Activated CD8-positive, alpha-beta T cell treated with anti-CD3 and anti-CD28 coated beads, Interleukin-2, amount 10 ng/mL, durations not matched to agents 7 days and 5 days (primary cell): ENCODE measurements at places on chromosomes 5 and 9. TPM values are rescaled to one million over a fixed set of nuclear protein-coding genes. Genes with fewer than 3 reads are reported as not detected.

DNA sequence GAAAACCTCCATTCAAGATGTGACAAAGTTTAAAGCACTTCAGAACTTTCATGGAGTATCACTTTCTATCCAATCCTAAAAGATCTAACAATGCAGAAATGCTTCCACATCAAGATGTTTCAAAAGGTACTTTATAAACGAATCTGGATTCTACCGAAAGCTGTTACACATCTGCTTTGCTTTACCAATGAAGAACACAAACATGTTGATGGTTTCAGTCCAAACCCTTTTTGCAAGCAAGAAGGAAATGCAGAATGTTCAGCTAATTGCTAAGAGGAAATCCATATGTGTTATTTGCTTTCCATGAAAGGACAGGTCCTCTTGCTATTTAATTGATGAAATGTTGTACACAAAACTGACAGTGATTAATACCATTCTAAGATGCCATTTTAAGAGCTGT, 419.6 kb downstream of the EFNA5 start:
- no peaks in the 10 kb centered on the region for H3K27me3 ChIP-seq
- no peaks in the 10 kb centered on the region for H3K4me1 ChIP-seq
- no peak for DNase-seq
- no peaks in the 10 kb centered on the region for H3K36me3 ChIP-seq
- no peak overlapping the region for H3K4me3 ChIP-seq

DNA sequence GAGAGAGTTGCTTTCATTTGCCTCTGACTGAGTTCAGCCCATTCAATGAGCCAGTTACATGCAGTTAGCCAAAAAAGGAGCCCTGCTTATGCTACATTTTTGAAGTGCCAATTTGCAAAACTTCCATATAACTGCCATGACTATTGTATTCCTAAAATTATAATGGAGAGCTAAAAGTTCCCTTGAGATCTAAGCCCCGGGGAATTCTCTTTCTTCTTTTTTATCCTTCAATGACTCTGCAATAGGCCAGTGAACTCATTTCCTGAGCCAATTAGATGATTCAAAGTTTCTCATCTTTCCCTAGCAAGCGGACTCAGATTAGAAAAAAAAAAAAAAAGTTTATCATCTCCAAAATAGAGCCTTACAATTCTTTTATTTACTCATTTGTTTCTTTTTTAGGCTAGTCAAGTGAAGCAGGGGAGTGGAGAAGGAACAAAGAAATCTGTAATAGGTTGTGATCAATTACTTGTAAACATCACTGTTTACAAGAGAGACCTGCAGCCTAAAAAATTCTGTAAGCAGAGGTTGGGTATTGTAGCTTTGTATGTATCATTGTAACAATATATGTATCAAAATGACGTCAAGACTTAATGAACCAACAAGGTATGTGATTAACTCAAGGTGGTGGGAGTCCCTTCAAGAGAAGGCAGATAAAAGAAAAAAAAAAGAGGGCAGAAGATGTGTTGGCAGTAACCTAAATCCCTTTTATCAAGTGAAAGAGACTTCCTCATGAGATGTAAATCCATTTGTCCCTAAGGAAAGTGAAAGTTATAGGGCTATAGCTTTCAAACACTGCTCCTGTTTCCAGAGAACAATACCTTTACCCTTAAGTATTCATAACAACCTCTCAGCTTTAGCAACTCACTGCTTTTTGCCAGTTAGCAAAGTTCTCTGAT, 48.7 kb upstream of the HOMER1 start:
- no peak overlapping the region for H3K4me3 ChIP-seq
- peaks cover 22% of the 10 kb centered on the region for H3K36me3 ChIP-seq
- H3K27ac ChIP-seq: peak overlapping the region; percentile 53
- peaks cover 36% of the 10 kb centered on the region for H3K4me1 ChIP-seq
- no peak for DNase-seq
- H3K27me3 ChIP-seq: no peaks in the 10 kb centered on the region

GRCh38 chr5:143140492-143141203, 262.8 kb downstream of the NR3C1 start:
- no peak for DNase-seq
- H3K27me3 ChIP-seq: no peaks in the 10 kb centered on the region
- H3K27ac ChIP-seq: no peak overlapping the region

DNA sequence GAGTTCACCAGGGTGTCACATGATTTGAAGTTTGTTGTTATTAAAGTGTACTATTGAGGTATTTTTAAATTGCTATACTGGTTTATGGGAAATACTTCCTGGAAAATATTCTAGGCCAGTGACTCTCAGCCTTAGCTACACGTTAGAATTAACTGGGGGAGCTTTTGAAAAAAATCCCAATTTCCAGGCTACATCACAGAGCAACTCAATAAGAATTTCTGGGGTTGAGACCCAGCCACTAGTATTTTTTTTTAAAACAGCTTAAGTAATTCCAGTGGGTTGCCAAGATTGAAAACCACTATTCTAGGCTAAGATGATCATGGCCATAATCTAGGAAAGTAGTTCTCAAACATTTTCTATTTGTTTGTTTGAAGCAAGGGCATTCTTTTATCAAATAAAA, 142.9 kb upstream of the GRIA1 start:
- no peaks in the 10 kb centered on the region for H3K36me3 ChIP-seq
- peaks cover 26% of the 10 kb centered on the region for H3K27me3 ChIP-seq
- H3K4me1 ChIP-seq: peaks cover 5% of the 10 kb centered on the region

GRCh38 chr5:144203750-144204596, 33.3 kb downstream of the KCTD16 start:
- no peaks in the 10 kb centered on the region for H3K4me1 ChIP-seq
- H3K27me3 ChIP-seq: peaks cover 55% of the 10 kb centered on the region
- H3K4me3 ChIP-seq: no peak overlapping the region
- no peaks in the 10 kb centered on the region for H3K36me3 ChIP-seq
- H3K27ac ChIP-seq: no peak overlapping the region
- peak; percentile 56 for DNase-seq

DNA sequence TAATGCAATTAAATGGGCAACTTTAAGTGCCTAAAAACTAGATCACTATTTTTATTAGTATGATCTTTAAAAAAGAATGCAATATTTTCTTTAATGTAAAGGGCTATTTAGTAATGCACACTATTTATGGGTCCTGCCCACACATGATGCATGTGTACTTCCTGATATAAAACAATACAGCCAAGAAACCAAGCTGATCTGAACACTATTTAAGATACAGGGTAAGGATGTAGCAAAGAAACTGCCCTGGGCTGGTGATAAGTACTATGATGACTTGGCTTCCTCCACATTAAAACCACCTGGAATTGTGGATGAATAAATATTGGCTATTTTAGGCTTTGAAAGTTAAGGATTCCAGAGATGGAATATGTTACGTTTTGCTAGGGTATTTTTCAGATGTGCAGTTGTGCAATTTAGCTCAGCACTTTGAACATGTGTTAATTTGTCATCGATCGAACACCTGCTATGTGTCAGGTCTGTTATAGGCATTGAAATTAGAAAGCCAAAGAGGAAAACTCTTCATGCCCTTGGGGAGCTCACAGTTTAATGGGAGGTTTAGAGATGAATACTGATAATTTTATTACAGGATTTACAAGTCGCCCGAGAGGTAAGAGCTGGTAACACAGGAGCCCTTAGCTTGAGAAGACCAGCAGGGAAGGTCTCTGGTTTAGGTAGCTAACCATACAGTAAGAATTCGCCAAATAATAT, 276.7 kb downstream of the PLK2 start:
- DNase-seq: no peak
- H3K4me1 ChIP-seq: no peaks in the 10 kb centered on the region
- H3K36me3 ChIP-seq: no peaks in the 10 kb centered on the region
- H3K27me3 ChIP-seq: no peaks in the 10 kb centered on the region

DNA sequence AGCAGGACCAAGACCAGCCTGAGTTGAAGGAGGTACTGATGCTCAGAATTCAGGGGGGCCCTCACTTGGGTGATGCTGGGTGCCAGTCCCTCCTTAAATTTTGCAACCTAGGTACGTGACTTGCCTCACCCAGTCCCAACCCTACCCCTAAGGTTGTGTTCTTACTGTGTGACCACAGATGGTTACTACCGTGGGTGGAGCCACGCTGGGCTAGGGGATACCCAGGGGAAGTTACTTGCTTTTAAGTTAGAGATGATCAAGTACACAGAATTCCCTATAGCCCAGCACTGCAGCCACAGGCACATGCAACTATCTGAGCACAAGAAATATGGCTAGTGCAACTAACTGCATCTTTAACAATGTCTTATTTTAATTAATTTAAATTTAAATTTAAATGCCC, 32.9 kb downstream of the NXNL2 start:
- H3K36me3 ChIP-seq: no peaks in the 10 kb centered on the region
- H3K27ac ChIP-seq: no peak overlapping the region
- no peaks in the 10 kb centered on the region for H3K4me1 ChIP-seq
- H3K4me3 ChIP-seq: no peak overlapping the region
- DNase-seq: no peak
- H3K27me3 ChIP-seq: peaks cover 4% of the 10 kb centered on the region

GRCh38 chr9:16312962-16313546, 557.4 kb downstream of the BNC2 start:
- H3K36me3 ChIP-seq: no peaks in the 10 kb centered on the region
- H3K27me3 ChIP-seq: no peaks in the 10 kb centered on the region
- H3K4me3 ChIP-seq: no peak overlapping the region
- H3K27ac ChIP-seq: no peak overlapping the region
- H3K4me1 ChIP-seq: no peaks in the 10 kb centered on the region
- no peak for DNase-seq

DNA sequence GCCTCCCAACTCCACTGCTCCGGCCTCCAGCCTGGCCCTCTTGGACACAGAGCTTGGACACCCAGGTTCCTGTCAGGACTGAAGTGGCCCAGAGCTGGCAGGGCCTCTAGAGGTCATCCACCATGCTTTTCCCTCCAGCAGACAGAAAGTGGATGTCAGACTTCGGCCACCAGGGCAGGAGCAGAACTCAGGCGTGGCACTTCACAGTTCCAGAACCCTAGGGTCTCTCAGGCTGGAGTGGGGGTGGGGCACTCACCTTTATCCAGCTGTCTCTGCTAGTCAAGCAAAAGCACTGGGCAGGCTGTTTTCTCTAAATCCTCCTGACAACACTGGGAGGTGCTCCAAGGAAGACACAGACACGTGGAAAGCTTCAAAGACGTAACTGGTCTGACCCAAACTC, 35.6 kb upstream of the N4BP3 start:
- no peak overlapping the region for H3K4me3 ChIP-seq
- no peaks in the 10 kb centered on the region for H3K36me3 ChIP-seq
- H3K4me1 ChIP-seq: peaks cover 6% of the 10 kb centered on the region

GRCh38 chr5:10525124-10525495, 38.8 kb upstream of the ANKRD33B start:
- H3K4me1 ChIP-seq: no peaks in the 10 kb centered on the region
- no peak overlapping the region for H3K4me3 ChIP-seq
- H3K27ac ChIP-seq: no peak overlapping the region
- no peaks in the 10 kb centered on the region for H3K36me3 ChIP-seq
- H3K27me3 ChIP-seq: no peaks in the 10 kb centered on the region
- DNase-seq: no peak

DNA sequence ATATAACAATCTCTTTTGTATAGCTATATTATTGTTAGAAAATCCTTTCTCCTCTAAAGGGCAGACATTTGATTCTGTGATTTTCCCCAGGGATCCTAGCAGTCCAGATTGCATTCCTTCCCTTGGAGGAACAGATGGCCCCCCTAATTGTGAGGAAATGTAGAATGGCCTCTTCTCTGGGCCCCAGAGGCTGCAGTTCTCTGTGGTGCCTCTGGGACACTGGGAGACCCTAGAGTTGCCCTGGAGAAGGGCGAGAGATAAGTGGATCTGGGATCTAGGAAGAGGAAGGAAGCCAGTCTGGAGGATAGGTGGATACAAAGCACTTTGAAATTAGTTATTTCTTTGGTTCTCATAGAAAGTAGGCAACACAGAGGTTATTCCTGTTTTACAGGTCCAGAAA, 1.9 kb upstream of the HINT2 start:
- DNase-seq: no peak
- H3K27me3 ChIP-seq: peaks cover 17% of the 10 kb centered on the region
- peaks cover 13% of the 10 kb centered on the region for H3K36me3 ChIP-seq
- peak overlapping the region; percentile 91 for H3K4me3 ChIP-seq

GRCh38 chr9:35423499-35423898, 66.4 kb upstream of the RUSC2 start:
- no peak overlapping the region for H3K4me3 ChIP-seq
- H3K27ac ChIP-seq: no peak overlapping the region
- peaks cover 40% of the 10 kb centered on the region for H3K27me3 ChIP-seq
- H3K4me1 ChIP-seq: no peaks in the 10 kb centered on the region
- H3K36me3 ChIP-seq: no peaks in the 10 kb centered on the region
- no peak for DNase-seq

GRCh38 chr5:66426259-66427138, 169.7 kb upstream of the MAST4 start:
- no peak overlapping the region for H3K27ac ChIP-seq
- H3K27me3 ChIP-seq: peaks cover 6% of the 10 kb centered on the region
- H3K36me3 ChIP-seq: no peaks in the 10 kb centered on the region
- H3K4me1 ChIP-seq: no peaks in the 10 kb centered on the region
- H3K4me3 ChIP-seq: no peak overlapping the region

- H3K4me1 ChIP-seq: no peaks in the 10 kb centered on the region
- no peaks in the 10 kb centered on the region for H3K27me3 ChIP-seq
- peaks cover 8% of the 10 kb centered on the region for H3K36me3 ChIP-seq
- DNase-seq: no peak
- H3K27ac ChIP-seq: no peak overlapping the region
These were observed 94.7 kb downstream of the KLHL3 start for GRCh38 chr5:137641148-137641547.

DNA sequence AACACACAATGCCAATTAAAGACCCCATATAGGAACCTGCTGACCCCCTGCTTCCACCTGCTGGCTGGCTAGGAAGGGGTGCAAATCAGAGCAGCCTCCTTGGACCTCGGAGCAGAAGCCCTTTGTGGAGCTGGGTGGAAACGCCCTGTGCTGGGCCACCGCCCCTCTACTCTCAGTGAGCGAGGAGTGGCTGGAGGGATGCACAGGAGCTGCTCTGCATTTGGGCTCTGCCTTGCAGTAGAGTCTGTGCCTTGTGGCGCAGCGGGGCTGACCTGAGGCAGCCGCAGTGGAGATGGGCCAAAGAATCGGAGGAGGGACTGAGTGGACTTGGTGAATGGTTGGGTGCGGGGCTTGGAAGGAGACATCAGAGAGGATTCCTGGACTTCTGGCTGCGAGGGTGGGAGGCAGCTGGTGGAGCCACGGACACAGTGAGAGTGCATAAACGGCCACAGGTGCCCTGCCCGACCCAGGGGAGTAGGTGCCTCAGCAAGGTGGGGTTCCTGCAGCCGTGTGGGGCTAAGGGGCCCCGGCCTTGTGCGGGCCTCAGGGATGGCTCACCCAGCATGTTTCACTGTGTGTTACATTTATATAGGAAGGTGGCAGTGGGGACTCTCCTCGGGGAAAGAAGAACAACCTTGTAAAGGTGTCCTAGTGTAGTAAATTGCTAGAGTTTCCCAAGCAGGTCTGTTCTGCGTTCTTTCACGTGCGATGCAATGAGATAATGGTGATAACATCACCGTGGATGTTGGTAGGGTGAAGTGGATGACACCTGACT, 14.1 kb upstream of the IRX4 start:
- no peak overlapping the region for H3K4me3 ChIP-seq
- no peaks in the 10 kb centered on the region for H3K36me3 ChIP-seq
- DNase-seq: no peak
- peaks cover 11% of the 10 kb centered on the region for H3K27me3 ChIP-seq
- H3K4me1 ChIP-seq: no peaks in the 10 kb centered on the region
- H3K27ac ChIP-seq: no peak overlapping the region

The SPATA6L gene
- total RNA-seq: 0.76 TPM

The MVB12B gene
- 17.4 TPM for total RNA-seq

The TOR4A gene
- total RNA-seq: 6.6 TPM

The CA9 gene
- 0.50 TPM for total RNA-seq

The HAVCR1 gene
- total RNA-seq: 2.9 TPM

The MCCC2 gene
- total RNA-seq: 41.9 TPM

The PIP5K1B gene
- 0.16 TPM for total RNA-seq

The NEUROG1 gene
- total RNA-seq: not detected

The UBTD2 gene
- total RNA-seq: 12.0 TPM

The PTGR1 gene
- not detected for total RNA-seq

The PCA3 gene
- total RNA-seq: not detected

The TNFSF8 gene
- 52.6 TPM for total RNA-seq

The OTP gene
- not detected for total RNA-seq
